ENCODE measurements at places on chromosomes 5 and 9. TPM values are rescaled to one million over a fixed set of nuclear protein-coding genes. Genes with fewer than 3 reads are reported as not detected.

Gene PCDHB6
- not detected for total RNA-seq

Gene DBH
- total RNA-seq: not detected

Gene DRD1
- total RNA-seq: not detected

Gene DMRT2
- 1.3 TPM for total RNA-seq

Gene TMEM215
- not detected for total RNA-seq
